ENCODE measurements at places on chromosomes 5 and 9.

GRCh38 chr9:72333709-72334108, 31.3 kb downstream of the ZFAND5 start:
- DNase-seq: no peak

- no peak for DNase-seq
Observed at GRCh38 chr5:5634817-5635216, 212.3 kb downstream of the ICE1 start.

DNA sequence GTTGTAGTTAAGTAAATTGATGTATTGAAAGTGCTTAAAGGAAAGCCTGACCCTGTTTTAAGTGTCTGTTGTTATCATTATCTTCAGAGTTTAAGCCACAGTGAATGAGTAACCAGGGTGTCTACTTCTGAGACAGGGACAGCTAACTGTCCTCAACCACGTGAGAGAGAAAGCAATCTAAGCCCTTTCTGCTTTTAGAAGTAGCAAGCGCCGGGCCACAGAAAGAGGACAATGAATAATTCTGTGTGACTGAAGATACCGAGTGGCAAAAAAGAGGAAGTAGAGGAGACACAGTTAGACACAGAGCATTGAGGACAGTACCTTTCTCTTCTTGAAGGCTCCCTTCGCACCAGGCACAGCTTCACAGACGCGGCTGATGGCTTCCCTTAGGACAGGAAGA, 86.3 kb downstream of the S1PR3 start:
- no peak for DNase-seq

DNA sequence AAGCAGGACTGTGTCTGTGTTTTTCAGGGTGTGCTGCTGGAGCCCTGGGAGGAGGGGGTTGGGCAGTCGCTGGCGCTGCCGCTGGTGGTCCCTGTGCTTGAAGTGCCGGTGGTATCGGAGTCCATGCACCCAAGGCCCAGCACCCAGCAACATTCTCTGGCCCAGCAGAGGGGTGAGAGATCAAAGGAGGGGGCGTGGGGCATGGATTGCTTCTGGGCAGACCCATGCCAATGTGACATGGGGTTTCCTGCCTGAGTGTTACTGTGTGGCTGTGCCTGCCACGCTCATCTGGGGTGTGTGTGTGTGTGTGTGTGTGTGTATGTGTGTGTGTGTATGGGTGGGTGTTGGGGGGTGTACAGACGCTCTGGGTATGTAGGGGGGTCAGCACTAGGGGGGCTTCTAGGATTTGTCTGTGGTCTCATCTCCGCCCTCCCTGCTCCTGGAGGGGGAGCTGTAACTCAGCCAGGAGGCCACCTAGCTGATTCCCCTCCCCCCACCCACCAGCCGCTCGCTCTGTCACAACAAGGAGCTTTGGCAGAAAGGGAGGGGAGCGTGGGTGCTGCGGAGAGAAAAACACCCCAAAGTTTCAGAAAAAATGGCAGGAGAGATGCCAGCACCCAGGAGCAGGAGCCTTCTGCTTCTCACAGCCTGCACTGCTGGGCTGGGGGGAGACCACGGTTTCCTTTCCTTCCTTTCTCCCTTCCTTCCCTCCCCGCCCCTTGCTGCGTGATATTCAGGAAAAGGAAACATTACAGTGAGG, 35.9 kb upstream of the HSPA9 start:
- no peak for DNase-seq

- no peak for DNase-seq
Observed at GRCh38 chr5:157504053-157504452, 44.0 kb downstream of the NIPAL4 start.

DNA sequence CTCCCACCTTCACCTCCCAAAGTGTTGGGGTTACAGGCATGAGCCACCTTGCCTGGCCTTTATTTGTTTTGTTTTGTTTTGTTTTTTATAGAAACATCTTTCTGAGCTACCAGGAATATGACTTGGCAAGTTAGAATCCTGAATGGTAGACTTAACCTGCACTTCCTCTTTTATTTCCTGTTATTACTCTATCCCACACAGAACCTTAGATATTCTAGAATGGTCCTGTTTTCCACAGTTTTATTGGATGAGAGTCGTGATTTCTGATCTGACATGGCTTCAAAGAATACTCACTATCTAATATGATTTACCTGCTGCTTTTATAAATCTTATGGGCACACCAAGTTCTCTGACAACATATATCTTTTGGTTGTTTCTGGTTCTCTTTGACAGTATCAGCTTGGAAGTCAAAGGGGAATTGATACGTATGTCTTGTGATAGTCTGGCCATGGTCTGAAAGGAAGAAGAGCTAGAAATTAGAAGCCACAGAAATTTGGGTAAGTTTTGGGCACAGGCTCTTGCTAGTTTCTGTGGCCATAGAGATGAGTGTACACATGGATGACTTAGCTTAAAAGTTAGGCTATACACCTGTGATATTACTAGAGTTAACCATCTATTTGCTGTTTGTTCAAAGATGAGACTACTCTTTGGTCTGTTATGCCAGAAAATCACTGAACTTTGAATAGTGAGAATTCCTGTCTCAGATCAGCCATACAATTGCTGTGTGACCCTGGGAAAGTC, 4.7 kb upstream of the PANK3 start:
- no peak for DNase-seq

GRCh38 chr9:127076860-127077643, 45.4 kb downstream of the ANGPTL2 start:
- DNase-seq: no peak

DNA sequence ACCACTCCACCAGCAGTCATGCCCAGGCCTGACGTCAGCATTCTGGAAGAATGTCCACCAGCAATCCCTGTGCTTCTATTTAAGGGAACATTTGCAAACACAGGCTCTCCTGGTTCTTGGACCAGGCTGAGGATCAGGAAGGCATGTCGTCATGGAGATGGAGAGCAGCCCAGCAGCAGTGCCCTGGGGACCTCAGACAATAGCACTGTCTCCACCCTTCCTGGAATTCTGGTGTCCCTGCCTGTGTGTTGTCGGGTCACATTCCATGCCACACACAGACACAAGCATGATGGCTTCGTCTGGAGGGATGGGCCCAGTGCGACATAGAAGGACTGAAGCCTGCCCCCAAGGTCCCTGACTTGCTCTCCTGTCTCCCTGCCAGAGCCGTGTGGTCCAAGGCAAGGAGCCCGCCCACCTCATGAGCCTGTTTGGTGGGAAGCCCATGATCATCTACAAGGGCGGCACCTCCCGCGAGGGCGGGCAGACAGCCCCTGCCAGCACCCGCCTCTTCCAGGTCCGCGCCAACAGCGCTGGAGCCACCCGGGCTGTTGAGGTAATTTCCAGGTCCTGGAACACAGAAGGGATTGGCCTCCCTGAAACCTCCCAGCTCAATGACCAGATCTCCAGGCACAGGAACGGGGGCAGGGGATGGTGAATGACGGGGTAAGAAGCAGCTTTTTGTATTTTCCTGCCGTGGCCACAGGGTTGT, 43.8 kb downstream of the STOM start:
- peak; percentile 99 for DNase-seq

DNA sequence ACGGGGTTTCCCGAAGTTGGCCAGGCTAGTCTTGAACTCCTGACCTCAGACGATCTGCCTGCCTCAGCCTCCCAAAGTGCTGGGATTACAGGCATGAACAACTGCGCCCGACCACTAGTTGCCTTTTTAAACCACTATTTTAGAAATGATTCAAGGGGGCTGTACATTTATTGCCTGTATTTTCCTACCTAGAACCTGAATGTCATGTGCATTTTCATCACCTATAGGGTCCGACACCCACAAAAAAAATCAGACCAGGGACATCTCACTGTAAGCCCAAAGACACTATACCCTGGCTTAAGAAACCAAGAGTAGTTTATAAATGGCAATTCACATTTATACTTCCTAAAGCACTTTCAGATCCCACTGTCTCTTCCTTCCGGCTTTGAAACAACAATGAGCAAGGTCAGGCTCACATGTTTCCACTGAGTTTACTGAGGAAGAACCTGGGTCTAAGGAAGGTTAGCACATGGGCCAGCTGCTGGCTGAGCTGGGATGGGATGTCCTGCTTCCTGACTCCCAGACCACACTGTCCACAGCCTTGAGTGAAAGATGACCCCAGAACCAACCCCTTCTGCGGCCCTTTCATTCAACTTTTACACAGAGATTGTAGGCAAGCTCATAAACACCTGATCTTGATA, 87.3 kb downstream of the SERINC5 start:
- DNase-seq: no peak

GRCh38 chr9:81893929-81894328, 34.3 kb upstream of the SPATA31D4 start:
- DNase-seq: no peak

DNA sequence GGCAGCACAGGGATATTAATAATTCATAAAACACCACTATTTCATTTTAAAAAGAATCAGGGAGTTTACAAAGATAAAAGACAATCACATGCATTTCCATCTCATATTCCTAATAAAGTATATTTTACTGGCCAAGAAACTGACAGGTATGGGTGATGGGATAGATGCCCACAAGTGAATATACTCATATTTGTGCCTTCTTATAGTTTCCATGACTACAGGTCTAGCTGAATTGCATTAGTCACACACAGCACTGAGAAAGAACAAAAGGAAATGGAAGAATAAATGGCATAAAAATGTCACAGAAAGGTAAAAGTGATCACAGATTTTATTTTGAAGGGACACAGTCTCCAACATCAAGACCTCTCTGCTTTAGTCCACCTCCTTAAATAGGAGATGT, 193.5 kb downstream of the PLK2 start:
- peak; percentile 26 for DNase-seq

GRCh38 chr5:3118340-3118739, 366.9 kb upstream of the IRX2 start:
- DNase-seq: no peak

GRCh38 chr5:115639377-115639776, 13.5 kb upstream of the TMED7 start:
- DNase-seq: no peak

- peak; percentile 36 for DNase-seq
Observed at GRCh38 chr5:130706696-130707095, 458.4 kb downstream of the HINT1 start.

GRCh38 chr5:761854-762710, 22.4 kb downstream of the ZDHHC11B start:
- DNase-seq: no peak

DNA sequence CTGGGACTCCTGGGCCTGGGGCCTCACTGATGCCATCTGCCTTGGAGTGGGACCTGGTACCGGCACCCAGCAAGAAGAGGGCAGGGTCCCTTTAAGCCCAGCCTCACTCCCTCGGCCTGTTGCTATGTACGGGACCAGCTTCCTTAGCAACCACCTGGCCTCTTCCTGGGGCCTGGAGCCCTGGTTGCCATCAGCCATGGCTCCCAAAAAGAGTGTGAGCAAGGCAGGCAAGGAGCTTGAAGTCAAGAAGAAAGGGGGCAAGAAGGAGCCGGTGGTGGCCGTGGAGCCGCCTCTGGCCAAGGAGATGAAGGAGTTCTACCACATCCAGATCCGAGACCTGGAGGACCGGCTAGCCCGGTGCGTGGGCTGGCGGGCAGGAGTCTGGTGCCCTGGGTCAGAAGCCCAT, at the start of gene CFAP157:
CFAP157 (plus strand) TSS at position 153 of the 406 bp plus-strand sequence; CDS start at position 197, 44 bp downstream.
- DNase-seq: no peak

GRCh38 chr5:175548626-175549311, 70.4 kb downstream of the SFXN1 start:
- no peak for DNase-seq

DNA sequence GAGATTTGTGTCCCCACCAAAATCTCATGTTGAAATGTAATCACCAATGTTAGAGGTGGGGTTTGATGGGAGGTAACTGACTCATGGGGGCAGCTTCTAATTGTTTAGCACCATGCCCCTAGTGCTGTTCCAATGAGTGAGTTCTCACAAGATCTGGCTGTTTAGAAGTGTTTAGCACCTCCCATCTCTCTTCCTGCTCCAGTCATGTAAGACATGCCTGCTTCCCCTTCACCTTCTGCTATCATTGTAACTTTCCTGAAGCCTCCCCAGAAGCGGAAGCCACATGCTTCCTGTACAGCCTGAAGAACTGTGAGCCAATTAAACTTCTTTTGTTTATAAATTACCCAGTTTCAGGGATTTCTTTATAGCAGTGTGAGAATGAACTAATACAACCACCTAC, 170.5 kb downstream of the NDUFS4 start:
- DNase-seq: no peak

DNA sequence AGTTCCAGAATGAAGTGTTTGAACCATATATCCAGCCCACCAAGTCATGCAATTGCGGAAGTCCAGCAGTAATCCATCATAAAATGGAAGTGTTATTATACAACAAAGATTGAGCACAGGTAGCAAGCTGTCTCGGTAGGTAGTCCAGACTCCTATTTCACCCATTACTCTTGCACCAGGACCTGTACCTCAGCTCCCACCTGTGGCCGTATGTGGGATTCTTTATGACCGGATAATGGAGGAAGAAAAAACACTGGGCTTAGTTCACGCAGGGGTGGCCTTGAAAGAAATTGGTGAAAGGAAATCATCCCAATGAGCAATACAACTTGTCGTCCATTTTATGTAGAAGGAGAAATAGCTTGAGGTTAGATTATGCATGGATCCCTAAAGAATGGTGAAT, 216.3 kb downstream of the ESM1 start:
- DNase-seq: no peak

GRCh38 chr5:57817001-57817453, 334.4 kb upstream of the ACTBL2 start:
- peak; percentile 70 for DNase-seq

- DNase-seq: peak; percentile 38
Observed at GRCh38 chr5:73701566-73701965, 75.6 kb downstream of the ARHGEF28 start.

GRCh38 chr5:175443514-175444059, 395 bp downstream of the DRD1 start:
- DNase-seq: no peak

DNA sequence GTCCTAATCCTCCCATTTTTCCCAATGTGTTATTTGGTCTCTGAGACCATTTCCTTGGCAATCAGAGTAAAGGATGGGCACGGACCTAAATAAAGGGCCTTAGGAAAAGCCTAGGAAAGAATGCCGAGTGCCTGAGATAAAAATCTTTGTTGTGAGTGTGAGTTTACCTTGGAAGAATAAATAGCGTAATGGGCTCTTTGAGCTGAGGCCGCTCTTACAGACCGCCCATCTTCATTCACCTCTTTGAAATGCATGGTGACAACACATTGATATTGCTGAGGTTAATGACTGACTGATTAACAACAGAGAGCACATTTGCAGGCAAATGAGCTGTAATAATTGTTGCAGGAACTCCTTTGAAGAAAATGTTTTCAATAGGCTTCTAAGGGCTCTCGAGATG, 1967.1 kb upstream of the WWC1 start:
- no peak for DNase-seq

GRCh38 chr9:95498641-95499040, 18.1 kb downstream of the PTCH1 start:
- DNase-seq: peak; percentile 65

DNA sequence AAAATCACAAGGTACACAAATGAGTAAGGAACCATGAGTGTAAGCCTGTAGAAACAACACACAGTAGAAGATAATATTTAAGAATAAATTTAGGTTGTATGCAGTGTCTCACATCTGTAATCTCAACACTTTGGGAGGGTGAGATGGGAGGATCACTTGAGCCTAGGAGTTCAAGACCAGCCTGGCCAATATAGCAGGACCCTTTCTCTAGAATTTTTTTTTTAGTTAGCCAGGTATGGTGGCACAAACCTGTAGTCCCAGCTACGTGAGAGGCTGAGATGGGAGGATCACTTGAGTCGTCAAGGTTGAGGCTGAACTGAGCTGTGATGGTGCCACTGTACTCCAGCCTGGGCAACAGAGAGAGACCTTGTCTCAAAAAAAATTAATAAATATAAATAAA, 401.2 kb upstream of the RORB start:
- DNase-seq: no peak
